ENCODE measurements at places on chromosomes 5 and 9.

GRCh38 chr5:131959136-131959535 lies 13.7 kb upstream of the MEIKIN start:
- DNase-seq, result no peak

DNA sequence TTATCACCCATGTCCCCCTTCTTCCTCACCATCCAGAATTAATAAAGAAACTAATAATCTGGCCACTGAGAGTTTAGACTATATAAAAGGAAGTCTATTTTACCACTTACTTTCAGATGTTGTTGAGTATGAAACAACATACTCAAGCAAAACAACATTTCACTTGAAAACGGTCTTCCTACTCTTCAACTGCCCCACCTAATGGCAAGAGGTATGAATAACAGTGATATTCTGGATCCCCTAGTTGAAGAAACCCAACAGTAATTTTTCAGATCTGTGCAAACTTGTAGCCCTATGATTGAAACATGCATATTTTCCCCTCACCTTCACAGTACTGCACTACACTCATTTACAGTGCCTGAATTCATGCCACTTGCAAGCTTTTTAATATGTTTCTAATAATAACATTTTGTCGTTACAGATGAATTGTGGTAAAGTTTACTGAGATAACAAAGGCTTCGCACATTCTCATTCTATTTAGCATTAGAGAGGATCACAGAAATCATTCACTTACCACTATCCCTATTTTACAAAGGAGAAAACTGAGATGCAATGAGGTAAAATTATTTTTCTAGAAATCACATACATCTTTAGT lies 267.9 kb upstream of the PDE4D start:
- no peak for DNase-seq

DNA sequence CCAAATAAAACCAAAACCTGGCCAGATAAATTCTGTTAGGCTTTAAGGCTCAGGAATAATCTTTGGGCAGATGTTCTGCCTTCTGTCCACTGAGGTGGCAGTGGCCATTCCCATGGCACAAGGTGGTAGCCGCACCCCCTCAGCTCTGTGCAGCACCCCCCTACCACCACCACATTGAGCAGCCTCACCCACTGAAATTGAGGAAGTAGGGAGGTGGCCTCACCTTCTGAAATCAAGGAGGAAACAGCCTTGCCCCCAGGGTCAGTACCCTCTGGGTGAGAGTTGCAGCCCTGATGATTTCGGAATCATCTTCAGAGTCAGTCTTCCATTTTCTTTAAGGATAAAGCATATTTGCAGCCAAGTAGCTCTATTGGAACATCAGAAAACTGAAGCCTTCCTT lies 204.8 kb upstream of the PIK3R1 start:
- DNase-seq, result no peak

DNA sequence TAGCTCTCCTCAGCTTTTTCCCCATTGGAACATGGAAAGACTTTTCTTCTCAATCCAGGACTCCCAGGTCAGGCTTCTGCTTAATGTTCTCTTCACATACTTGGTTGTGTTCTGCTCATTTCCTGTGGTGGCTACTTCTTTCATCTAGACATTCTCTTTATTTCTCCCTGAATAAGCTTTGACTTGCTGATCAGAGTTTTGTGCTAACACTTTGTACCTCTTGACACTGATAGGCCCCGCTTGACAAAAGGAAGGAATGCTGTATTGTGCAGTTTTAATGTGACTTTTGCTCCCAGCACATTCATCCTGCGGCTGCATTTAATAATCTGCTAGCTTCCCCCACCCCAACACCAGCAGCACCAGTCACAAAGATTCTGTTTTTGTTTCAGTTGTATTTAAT lies 90.9 kb upstream of the MINAR2 start:
- DNase-seq, result no peak
